ENCODE measurements at places on chromosomes 2 and 18. TPM values are rescaled to one million over a fixed set of nuclear protein-coding genes. Genes with fewer than 3 reads are reported as not detected.

The MYO5B gene
- 2.3 TPM for total RNA-seq

The TMEM178A gene
- total RNA-seq, result 1.8 TPM

The MC2R gene
- total RNA-seq, result not detected

The ALLC gene
- not detected for total RNA-seq

The C2orf66 gene
- total RNA-seq, result not detected

The RAX gene
- not detected for total RNA-seq

The TTN gene
- under 0.01 TPM for total RNA-seq

The GALNT14 gene
- 0.56 TPM for total RNA-seq

All from epithelial cell of alveolus of lung (primary cell).